Endodermal cell (in vitro differentiated cells): ENCODE measurements at places on chromosomes 7 and 10. TPM values are rescaled to one million over a fixed set of nuclear protein-coding genes. Genes with fewer than 3 reads are reported as not detected.

CALY gene
- 1.3 and 1.5 TPM in 2 replicates for total RNA-seq

GRCh38 chr10:121952226-121952625, 22.8 kb downstream of the NSMCE4A start:
- no peaks in the 10 kb centered on the region for H3K27me3 ChIP-seq
- no peaks in the 10 kb centered on the region for H3K4me1 ChIP-seq
- peaks cover 19% of the 10 kb centered on the region for H3K36me3 ChIP-seq
- no peak overlapping the region for H3K27ac ChIP-seq
- no peak overlapping the region for H3K4me3 ChIP-seq

MDH2 gene
- 211 TPM in 2 replicates for total RNA-seq

DENND2A gene
- total RNA-seq = 25.8 to 50.6 TPM (median 40.6 TPM) in 3 replicates

DNA sequence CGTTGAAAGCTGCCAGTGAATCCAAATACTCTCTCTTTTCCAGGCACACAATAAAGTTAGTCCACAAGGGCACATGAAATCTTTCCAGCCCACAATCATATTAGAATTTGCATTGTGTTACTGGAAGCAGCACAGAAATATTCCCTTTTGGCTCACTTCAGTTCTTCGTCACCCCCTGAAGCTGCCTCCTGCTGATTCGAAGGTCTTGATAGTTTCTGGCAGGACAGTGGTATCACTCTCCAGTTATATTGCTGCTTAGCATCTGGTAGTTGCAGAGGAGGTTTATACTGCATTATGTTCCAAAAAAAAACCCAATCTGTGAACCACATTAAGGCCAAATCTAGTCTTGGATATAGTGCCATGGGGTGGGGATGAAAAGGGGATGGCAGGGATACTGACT, 253.2 kb downstream of the BICC1 start:
- no peak overlapping the region for H3K27ac ChIP-seq
- no peaks in the 10 kb centered on the region for H3K36me3 ChIP-seq
- no peaks in the 10 kb centered on the region for H3K27me3 ChIP-seq
- no peaks in the 10 kb centered on the region for H3K4me1 ChIP-seq
- no peak overlapping the region for H3K4me3 ChIP-seq

GRCh38 chr7:100632951-100633717, 8.2 kb downstream of the TFR2 start:
- H3K36me3 ChIP-seq = no peaks in the 10 kb centered on the region
- H3K27me3 ChIP-seq = peaks cover 33% of the 10 kb centered on the region
- H3K4me3 ChIP-seq = peak overlapping the region; percentile 73
- DNase-seq = peak; percentile 81
- no peaks in the 10 kb centered on the region for H3K4me1 ChIP-seq

EGR2 gene
- 0.24 to 0.84 TPM in 2 of 3 replicates, not detected in the other for total RNA-seq

GRCh38 chr7:95784796-95785195, 12.4 kb downstream of the DYNC1I1 start:
- H3K4me3 ChIP-seq = no peak overlapping the region
- H3K27me3 ChIP-seq = no peaks in the 10 kb centered on the region
- H3K36me3 ChIP-seq = peaks cover 8% of the 10 kb centered on the region
- DNase-seq = no peak

DNA sequence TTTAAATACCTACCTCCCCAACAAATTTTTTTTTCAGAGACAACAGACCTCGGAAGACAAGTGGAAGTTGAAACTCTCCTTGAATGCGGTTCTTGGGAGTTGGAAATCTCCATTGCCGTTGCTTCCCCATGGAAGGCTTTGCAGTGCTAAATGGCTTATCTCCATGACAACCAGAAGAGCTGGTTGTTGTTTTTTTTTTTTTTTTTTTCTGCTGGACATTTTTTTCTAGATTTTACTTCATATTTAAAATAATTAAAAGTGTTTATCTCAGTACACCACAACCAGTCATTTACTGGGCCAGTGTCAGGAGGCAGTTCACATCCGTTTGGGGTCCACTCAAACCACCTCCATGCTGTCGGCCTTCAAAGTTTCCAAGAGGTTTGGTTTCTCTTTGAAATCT, 348.5 kb upstream of the PRKCQ start:
- no peaks in the 10 kb centered on the region for H3K4me1 ChIP-seq
- no peaks in the 10 kb centered on the region for H3K36me3 ChIP-seq
- no peak overlapping the region for H3K4me3 ChIP-seq
- no peak for DNase-seq
- H3K27me3 ChIP-seq = no peaks in the 10 kb centered on the region

GRCh38 chr10:124830445-124830844, 28.8 kb downstream of the ABRAXAS2 start:
- no peak overlapping the region for H3K27ac ChIP-seq
- H3K36me3 ChIP-seq = peaks cover 89% of the 10 kb centered on the region
- DNase-seq = no peak
- no peak overlapping the region for H3K4me3 ChIP-seq
- H3K27me3 ChIP-seq = no peaks in the 10 kb centered on the region

- no peaks in the 10 kb centered on the region for H3K36me3 ChIP-seq
- no peak overlapping the region for H3K27ac ChIP-seq
- H3K27me3 ChIP-seq = no peaks in the 10 kb centered on the region
- no peak overlapping the region for H3K4me3 ChIP-seq
These were observed 59.8 kb upstream of the MSRB2 start for GRCh38 chr10:23035569-23035968.

TAF5 gene
- total RNA-seq = 7.7 and 8.4 TPM in 2 replicates

GRCh38 chr7:89837515-89837914, 316.8 kb upstream of the STEAP1 start:
- H3K36me3 ChIP-seq = no peaks in the 10 kb centered on the region
- no peaks in the 10 kb centered on the region for H3K27me3 ChIP-seq
- peak overlapping the region; percentile 48 for H3K27ac ChIP-seq
- no peaks in the 10 kb centered on the region for H3K4me1 ChIP-seq
- DNase-seq = no peak
- no peak overlapping the region for H3K4me3 ChIP-seq

DNA sequence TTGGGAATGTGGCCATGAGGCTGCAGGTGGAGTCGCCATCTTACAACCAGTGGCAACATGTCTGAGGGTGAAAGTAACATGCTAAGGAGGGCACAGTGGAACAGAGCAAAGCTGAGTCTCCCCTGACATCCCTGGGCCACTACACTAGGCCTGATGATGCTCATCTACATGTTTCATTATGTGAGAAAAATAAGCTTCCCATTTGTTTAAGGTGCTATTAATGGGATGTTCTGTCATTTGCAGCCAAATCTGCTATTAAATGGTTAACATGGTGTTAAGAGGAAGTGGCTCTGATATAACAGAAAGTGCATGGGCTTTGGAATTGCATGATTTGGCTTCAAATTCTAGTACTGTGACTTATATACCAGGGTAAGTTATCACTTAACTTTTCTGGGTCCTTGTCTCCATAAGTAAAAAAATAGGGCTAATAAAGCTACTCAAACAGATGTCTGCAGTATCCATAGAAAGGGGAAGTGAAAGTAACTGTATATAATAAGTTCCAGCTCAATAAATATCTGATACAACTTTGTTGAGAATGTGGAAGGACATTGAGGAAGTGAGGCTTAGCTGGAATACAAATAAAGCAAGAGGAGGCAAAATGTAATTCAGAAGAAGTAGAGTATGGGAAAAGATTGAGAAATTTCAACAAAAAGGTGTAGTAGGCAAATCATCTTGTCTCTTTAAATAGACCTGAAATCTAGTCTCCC, 158.9 kb downstream of the RTKN2 start:
- H3K27ac ChIP-seq = no peak overlapping the region
- no peaks in the 10 kb centered on the region for H3K36me3 ChIP-seq
- no peaks in the 10 kb centered on the region for H3K27me3 ChIP-seq
- H3K4me3 ChIP-seq = no peak overlapping the region

DNA sequence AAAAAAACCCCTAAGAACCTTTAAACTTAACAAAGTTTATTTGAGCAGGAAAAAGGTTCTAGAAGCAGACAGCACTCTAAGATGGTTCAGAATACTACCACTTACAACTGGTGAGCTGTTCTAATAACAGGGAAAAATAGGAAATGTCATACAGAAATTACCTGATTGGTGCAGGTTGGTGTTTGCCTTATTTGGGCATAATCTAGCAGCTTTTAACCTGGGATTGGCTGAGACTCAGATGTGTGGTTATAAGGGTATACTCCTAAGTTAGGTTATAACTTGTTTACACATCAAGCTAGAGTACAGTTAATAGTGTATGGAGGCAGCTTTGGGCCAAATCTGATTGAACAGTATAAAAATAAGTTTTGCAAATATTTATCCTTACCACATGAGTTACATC, 59.8 kb downstream of the MAPK8 start:
- no peak overlapping the region for H3K27ac ChIP-seq
- no peak for DNase-seq
- no peaks in the 10 kb centered on the region for H3K36me3 ChIP-seq

DNA sequence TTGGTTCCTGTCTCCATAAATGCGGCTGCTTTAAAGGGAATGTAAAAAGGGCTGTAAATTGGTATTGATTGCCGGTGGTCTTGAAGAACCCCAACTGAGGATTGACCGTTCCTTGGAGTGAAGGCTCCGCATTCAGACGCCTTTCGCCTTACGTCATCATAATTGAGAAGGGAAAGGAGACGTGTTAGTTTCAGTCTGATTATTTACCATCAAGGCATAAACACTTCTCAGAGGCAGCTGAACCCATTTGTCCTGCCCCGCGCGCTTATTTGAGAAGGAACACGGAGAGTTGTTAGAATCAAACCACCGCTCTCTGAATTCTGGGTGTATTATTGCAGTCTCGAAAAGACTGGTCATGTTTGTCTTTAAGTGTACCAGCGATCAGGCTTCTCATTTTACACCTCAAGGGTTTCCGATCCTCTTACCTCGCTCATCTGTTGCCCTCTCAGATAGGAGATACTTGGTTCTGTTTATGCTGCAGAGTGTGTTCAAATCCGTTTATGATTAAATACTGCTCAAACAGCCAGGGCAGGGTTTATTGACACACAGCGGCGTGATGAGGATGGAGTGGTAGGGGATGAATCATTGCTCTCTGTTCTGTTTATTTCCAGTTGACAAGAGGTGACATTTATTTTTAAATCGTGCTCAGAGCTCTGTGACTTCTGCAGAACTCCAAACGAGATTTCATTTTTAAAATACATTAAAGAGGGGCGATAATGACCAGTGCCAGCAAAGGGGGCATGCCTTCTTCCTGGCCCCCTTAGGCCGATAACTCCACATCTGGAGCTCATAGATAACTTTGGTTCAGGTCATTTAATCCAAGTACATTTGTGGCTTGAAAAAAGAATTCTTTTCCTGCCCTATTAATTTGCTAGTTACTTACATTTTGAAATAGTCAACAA, 30.4 kb downstream of the FOXK1 start:
- H3K4me1 ChIP-seq = peaks cover 7% of the 10 kb centered on the region
- DNase-seq = no peak
- peaks cover 3% of the 10 kb centered on the region for H3K36me3 ChIP-seq
- no peak overlapping the region for H3K27ac ChIP-seq
- no peak overlapping the region for H3K4me3 ChIP-seq
- H3K27me3 ChIP-seq = no peaks in the 10 kb centered on the region

- peaks cover 4% of the 10 kb centered on the region for H3K4me1 ChIP-seq
- peak overlapping the region; percentile 36 for H3K27ac ChIP-seq
- no peak for DNase-seq
- H3K27me3 ChIP-seq = no peaks in the 10 kb centered on the region
These were observed 84.4 kb downstream of the TNS3 start for GRCh38 chr7:47497367-47498096.

ADAM8 gene
- total RNA-seq = 3.3 and 5.5 TPM in 2 replicates

TRPV5 gene
- total RNA-seq = 0.09 and 0.15 TPM in 2 replicates

GRCh38 chr7:24323961-24324480, 40.0 kb downstream of the NPY start:
- DNase-seq = no peak
- no peaks in the 10 kb centered on the region for H3K27me3 ChIP-seq
- no peak overlapping the region for H3K4me3 ChIP-seq
- no peaks in the 10 kb centered on the region for H3K36me3 ChIP-seq
- no peaks in the 10 kb centered on the region for H3K4me1 ChIP-seq
- H3K27ac ChIP-seq = no peak overlapping the region

NXPH1 gene
- total RNA-seq = 0.24 TPM in 1 of 2 replicates, not detected in the other

DNA sequence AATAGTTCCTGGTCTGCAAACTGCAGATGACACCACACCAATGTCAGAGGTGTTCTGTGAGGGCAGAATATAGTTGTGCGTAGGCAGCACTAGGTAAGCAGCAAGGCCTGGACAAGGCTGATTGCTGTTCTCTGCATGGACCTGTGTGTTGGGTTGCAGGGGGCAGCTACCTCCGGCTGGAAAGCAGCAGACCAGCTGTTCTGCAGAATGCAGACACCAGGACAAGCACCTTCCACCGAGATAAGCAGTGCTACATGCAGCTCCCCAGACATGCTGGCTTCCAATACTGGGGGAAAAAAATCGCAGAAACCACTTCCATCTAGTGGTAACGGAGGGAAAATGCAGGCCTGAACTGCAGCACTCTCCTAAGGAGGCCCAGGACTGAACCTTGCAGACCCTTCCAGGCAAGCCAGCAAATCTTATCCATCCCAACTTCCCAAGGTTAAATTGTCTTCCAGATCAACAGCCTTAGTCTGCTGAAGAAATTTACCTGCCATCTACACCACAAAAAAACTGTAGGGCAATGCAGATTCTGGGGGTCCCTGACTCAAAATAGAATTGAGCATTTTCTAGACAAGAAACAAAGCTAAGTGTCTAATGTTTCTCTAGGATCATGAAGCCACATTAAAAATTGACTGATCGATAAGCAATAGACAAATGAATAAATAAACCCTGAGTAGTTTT, 50.5 kb upstream of the COBL start:
- peak; percentile 84 for DNase-seq
- no peak overlapping the region for H3K27ac ChIP-seq
- no peak overlapping the region for H3K4me3 ChIP-seq
- H3K27me3 ChIP-seq = no peaks in the 10 kb centered on the region
- H3K4me1 ChIP-seq = peaks cover 6% of the 10 kb centered on the region

- no peak overlapping the region for H3K4me3 ChIP-seq
- H3K4me1 ChIP-seq = no peaks in the 10 kb centered on the region
- DNase-seq = no peak
- no peak overlapping the region for H3K27ac ChIP-seq
These were observed 292.2 kb upstream of the TAC1 start for GRCh38 chr7:97439637-97440214.

- no peak overlapping the region for H3K4me3 ChIP-seq
- no peaks in the 10 kb centered on the region for H3K27me3 ChIP-seq
- H3K4me1 ChIP-seq = no peaks in the 10 kb centered on the region
These were observed 171.1 kb downstream of the ADRA2A start for GRCh38 chr10:111247781-111248389.

GRCh38 chr10:86284355-86285105, 82.1 kb downstream of the GRID1 start:
- peak; percentile 28 for DNase-seq
- no peak overlapping the region for H3K4me3 ChIP-seq
- no peak overlapping the region for H3K27ac ChIP-seq
- H3K36me3 ChIP-seq = no peaks in the 10 kb centered on the region
- no peaks in the 10 kb centered on the region for H3K27me3 ChIP-seq

- no peaks in the 10 kb centered on the region for H3K27me3 ChIP-seq
- no peak overlapping the region for H3K27ac ChIP-seq
- no peaks in the 10 kb centered on the region for H3K4me1 ChIP-seq
- no peak overlapping the region for H3K4me3 ChIP-seq
- DNase-seq = no peak
These were observed 39.3 kb upstream of the DRGX start for GRCh38 chr10:49435225-49435624.

GRCh38 chr10:114288424-114289095, 49.5 kb downstream of the VWA2 start:
- H3K4me1 ChIP-seq = no peaks in the 10 kb centered on the region
- H3K27ac ChIP-seq = no peak overlapping the region
- no peaks in the 10 kb centered on the region for H3K36me3 ChIP-seq
